ENCODE measurements at places on chromosomes 1 and 21.
A peak's percentile ranks its signal among the peaks of the same experiment; 100 is the strongest.

- no peak for DNase-seq
Measured at GRCh38 chr21:44943005-44943685, 3.3 kb downstream of the SLX9 start.

DNA sequence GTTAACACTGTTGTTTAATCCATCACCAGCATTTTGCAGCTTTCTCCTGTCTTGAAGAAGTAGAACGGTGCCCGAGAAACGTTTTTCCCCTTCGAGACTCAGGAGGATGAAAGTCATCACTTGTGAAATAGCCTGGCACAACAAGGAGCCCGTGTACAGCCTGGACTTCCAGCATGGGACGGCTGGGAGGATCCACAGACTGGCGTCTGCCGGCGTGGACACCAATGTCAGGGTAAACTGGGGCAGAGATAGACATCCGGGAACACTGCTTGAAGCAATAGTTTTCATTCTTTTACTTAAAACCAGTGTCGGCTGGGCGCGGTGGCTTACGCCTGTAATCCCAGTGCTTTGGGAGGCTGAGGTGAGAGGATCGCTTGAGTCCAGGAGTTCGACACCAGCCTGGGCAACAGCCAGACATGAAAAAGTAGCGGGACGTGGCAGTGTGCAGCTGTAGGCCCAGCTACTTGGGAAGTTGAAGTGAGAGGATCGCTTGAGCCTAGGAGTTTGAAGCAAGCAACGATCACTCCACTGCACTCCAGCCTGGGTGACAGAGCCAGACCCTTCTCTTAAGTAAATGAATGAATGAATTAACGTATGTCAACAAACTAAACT is 945 bp downstream of the CHAF1B start:
- DNase-seq: no peak

DNA sequence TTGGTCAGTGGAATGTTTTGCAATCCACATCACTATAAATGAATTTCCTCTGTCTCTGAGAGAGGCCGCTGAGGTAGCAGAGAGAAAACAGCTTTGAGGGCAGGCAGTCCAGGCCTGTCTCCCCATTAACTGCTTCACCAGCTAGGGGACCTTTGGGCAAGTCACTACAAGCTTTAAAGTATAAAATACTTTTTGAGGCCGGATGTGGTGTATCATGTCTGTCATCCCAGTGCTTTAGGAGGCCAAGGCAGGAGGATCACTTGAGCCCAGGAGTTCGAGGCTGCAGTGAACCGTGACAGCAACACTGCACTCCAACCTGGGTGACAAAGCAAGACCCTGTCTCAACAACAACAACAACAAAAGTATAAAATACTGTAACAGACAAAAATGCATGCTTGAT is 6.4 kb downstream of the IL6R start:
- no peak for DNase-seq

- DNase-seq: peak; percentile 41
Measured at GRCh38 chr1:32337855-32338636, 2.0 kb upstream of the MARCKSL1 start.

- DNase-seq: no peak
Measured at GRCh38 chr1:167623951-167624350, 6.1 kb upstream of the RCSD1 start.

DNA sequence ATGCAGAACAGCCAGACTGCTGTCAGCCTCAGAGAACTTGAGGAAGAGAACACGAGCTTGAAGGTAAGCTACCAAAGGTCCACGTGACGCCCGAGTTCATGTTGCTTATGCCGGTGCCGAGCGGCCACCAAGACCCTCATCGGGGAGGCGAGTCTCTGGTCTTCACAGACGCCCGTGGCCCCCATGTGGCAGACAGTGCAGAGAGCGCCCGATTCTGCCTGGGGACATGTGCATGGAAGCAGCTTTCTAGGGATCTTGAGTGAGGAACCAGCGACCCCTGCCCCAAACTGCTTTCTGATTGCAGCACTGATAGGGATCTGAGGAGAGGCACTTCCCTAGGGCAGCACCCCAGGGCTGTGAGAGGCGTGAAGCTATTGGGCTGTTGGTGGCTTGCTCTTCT is 56.3 kb upstream of the DIP2A start:
- DNase-seq: no peak

- DNase-seq: no peak
Measured at GRCh38 chr21:25453524-25453923, 153.8 kb downstream of the MRPL39 start.

- DNase-seq: no peak
Measured at GRCh38 chr1:156551869-156552268, 20.5 kb downstream of the IQGAP3 start.

DNA sequence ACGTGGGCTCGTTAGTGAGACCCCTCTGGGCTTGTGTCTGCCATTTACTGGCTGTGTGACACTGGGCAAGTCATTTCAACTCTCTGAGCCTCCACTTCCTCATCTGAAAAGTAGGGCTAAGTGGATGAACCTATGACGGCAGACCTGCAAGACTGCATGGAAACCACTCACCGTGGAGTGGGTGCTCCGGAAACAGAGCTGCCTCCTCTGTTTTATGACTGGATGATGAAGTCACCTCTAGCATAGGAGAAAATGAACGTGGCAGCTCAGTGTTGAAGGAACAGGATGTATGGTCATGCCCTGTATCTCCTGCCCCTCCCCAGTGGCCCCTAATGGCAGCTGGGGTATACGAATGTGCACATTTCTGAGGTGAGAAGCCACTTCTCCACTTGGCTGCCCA is 40.5 kb downstream of the STPG1 start:
- DNase-seq: no peak

DNA sequence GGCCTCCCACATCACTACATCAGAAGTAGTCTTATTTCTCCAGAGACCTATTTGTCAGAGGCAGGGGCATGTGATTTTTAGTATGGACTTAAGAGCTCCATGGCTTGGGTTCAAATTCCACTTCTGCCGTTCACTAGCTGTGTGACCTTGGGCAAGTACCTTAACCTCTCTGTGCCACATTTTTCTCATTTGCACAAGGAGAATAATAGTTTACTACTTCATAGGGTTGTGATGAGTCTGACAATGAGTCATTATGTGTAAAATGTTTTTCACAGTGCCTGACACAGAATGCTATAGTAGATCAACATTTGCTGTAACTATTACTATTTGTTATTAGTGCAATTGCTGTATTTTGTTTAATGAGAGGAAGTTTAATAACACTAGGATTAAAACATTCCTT is 200.6 kb downstream of the PRDM2 start:
- DNase-seq: no peak

DNA sequence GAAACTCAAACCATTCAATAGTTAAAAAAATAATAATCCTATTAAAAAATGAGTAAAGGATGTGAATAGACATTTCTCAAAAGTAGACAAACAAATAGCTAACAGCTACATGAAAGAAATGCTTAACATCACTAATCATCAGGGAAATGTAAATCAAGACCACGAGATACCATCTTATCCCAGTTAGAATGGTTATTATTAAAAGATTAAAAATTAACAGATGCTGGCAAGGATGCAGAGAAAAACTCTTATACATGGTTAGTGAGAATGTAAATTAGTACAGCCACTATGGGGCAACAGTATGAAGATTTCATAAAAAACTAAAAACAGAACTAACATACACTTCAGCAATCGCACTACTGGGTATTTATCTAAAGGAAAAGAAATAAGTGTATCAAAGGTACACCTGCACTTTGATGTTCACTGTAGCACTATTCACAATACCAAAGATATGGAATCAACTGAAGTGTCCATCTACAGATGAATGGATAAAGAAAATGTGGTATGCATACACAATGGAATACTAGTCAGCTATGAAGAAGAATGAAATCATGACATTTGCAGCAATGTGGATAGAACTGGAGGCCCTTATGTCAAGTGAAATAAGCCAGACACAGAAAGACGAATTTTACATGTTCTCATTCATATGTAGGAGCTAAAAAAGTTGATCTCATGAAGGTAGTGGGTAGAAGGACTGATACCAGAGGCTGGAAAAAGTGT is 117.9 kb downstream of the ACBD6 start:
- DNase-seq: no peak

- DNase-seq: no peak
Measured at GRCh38 chr1:193408782-193409293, 222.4 kb upstream of the B3GALT2 start.

DNA sequence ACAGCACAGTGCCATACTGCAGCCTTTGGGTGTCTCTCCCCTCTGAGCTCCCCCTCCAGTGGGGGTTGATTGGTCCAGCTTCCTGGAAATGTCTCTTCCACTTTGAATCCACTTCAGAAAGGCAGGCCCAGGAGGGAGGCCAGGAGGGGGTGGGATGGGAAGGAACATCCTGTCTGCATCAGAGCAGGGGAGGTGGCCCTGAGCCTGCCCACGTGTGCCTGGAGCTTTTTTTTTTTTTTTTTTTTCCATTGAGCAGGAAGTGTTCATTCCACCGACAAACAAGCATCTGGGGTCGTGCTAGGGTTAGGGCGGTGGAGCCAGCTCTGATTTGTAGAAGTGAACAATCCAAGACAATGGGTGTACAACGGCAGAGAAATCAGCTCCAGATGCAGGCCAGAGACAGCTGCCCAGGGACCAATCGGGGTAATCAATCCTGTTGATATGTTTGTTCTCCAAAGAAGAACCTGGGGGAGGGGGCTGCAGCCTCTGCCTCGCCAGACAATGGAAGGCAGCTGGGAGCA is 93.3 kb downstream of the SSBP3 start:
- DNase-seq: no peak

DNA sequence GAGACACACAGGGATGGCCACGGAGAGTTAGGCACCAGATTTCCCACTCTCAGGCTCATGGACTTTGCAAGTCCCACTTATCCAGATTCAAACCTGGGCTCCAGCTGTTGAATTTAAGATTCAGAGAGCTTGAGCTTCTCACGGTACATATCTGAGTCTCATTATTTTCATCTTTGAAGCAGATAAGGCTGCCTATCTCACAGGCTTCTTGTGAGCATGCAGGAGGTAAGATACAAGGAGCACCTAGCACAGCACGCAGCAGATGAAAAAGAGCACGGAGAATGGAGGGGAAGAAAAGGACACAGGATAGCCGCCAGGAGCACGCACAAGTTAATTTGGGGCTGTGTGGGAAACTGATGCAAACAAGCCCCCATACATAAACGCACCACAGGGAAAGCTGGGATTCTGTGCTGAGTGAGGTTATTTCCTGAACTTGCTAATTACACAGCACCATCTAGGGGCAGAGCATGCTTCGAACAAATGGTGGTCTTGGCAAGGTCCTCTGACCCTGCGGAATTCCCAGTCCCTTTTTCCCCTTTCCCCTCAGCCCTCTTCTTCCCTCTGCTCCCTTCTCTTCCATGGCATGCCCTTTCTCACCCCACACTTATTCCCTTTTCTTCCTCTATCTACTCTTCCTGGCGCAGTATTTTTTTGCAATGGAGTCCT is 134.7 kb upstream of the VANGL1 start:
- no peak for DNase-seq

DNA sequence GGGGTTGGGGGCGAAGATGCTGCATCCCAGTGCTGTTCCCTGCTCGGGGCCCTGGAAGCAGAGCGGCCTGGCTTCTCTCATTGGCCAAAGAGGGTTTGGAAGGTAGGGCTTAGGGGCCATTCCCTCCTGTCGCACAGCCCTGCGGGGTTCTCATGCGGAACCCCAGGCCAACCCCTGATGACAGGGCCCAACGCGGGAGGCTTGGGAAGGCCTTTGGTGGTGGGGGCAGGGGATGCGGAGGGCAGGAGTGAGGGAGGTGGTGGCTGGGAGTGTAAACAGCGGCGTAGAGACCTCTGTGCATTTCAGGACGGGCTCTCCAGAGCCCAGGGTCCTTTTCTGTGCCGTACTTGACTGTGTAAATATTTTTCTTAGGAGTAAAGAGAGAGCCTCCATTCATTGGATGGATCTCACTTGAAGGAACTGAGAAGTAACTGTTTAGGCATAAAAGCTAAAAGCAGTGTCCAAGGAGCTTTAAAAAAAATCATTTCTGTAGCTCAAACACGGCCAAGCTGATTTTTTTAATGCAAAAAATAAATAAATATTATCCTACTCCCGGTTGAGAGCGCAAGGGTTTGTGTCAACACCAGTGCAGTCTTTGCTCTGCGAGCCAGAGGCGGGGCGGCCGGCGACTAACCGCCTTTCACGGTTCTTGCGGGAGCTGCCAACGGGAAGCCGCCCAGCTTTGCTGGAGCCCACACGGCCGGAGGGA is 169.1 kb downstream of the PRDM16 start:
- no peak for DNase-seq

DNA sequence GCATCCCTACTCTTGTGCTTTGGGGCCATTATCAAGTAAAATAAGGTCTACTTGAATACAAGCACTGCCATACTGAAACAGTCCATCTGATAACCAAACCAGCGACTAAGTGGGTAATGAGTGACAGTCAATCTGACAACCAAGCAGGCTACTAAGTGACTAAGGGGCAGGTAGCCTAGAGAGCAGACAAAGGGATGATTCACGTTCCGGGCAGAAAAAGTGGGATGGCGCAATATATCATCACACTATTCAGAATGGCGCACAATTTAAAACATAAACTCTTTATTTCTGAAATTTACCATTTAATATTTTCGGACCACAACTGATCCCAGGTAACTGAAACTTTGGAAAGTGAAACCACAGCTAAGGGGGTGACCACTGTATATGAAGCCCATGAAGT is 17.7 kb downstream of the NGF start:
- DNase-seq: no peak

DNA sequence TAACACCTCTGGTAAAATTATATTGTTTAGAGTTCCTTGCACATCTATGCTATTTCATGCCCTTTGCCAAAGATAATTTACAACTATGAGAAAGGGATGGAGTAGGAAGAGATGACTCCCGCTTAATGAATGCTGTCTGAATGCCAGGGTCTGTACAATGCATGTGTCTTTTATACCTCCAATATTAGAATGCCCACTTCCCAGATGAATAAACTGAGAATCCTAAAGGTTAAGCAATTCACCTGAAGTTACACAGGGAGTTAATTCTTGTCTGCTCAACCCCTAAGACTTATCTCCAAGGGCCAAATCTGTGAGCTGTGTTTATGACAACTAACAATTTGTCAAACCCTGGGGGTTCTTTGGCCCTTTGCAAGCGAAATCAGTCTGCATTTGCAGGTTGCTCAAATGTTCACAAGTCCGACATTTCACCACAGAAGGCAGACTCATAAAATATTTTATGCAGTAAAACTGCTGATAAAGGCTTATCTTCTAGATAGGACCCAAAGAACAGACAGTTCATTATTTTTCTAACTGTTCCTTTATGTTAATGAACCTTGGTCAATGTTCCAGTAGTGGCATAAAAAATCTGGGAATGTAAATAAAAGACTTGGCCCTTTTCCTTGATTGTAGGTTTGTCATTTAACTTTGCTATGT is 50.2 kb upstream of the ATP1A1 start:
- DNase-seq: no peak

- DNase-seq: no peak
Measured at GRCh38 chr1:12549460-12550349, 68.3 kb downstream of the DHRS3 start.

DNA sequence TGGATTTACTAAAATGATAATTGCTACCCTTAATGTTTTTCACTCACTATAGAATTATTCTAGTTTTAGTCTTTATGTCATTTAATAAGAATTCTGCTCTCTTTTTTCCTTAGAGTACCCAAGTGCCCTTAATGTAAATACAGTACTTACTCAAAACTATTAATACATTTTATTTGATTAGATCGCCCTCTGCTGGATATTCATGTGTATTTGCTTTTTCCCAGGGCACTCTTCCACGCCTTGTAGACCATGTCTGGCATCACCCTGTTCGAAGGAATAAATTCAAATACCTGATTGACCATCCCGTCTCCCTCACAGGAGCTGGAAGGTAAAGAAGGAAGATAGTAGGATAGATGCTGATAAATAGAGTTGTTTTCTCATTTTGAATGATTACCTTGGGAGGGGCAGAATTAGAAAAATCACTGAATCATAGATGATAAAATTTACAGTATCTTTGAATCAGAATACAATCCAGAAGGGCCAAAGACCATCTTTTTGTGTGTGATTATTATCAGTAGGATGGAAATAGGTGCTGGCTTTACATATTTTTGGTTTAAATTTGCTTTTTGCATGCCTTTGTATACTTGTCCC is 4.1 kb downstream of the AXDND1 start:
- DNase-seq: peak; percentile 71

Measured in activated CD4-positive, alpha-beta T cell treated with anti-CD3 and anti-CD28 coated beads, Interleukin-10, Interleukin-2, amounts not matched to agents 100 ng/mL and 50 ng/mL, durations not matched to agents 16 hours and 8 hours (primary cell).